ENCODE measurements at places on chromosomes 6 and 20. TPM values are rescaled to one million over a fixed set of nuclear protein-coding genes. Genes with fewer than 3 reads are reported as not detected.

DNA sequence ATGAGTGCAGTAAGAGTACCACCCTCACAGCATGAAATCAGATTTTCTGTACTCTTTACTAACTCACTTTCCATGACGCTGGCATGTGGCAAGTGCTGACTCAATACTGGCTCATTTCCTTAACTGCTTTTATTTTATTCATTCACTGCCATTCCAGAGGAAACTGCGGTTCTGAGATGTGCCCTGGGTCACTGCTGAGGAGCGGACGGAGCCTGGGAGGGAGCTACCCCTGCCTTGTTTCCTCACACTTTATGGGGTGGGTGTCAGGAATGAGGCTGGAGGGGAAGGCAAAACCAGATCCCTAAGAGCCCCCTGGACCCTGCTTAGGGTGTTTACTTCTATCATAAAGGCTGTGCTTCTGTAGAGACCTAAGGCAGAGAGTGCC, 14.4 kb downstream of the NT5E start:
- no peaks in the 10 kb centered on the region for H3K4me1 ChIP-seq
- H3K36me3 ChIP-seq, result no peaks in the 10 kb centered on the region
- DNase-seq, result no peak
- H3K27ac ChIP-seq, result no peak overlapping the region

DNA sequence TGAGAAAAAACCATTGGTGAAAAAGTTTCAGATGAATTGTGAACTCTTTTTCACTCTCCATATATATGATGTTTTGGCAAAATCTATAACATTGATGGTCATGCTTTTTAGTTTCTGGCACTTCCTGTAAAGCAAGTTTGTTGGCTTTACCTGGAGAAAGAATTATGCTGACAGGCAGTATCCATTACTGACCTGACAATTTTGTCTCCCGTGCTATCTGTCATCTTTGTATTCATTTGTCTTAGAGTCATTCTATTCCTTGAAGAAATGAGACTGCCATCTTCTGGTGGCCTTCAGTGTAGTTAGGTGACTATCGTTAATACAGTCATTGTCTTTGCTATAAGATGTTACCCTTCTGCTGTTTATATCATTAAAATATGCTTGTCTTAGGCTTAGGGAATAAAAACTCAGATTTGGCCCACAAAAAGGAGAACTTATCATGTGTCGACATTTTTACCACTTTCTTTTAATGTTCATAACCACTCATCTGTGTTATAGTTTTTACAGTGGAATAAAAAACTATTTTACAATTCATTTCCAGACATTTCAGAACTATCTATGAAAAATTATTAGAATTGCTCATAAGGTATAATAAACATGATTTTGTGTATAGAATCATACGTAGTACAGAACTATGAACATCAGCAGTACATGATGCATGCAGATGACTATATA, 707.0 kb downstream of the EPM2A start:
- H3K36me3 ChIP-seq, result no peaks in the 10 kb centered on the region
- no peaks in the 10 kb centered on the region for H3K4me1 ChIP-seq
- H3K27me3 ChIP-seq, result no peaks in the 10 kb centered on the region
- H3K4me3 ChIP-seq, result no peak overlapping the region
- no peak overlapping the region for H3K27ac ChIP-seq

DNA sequence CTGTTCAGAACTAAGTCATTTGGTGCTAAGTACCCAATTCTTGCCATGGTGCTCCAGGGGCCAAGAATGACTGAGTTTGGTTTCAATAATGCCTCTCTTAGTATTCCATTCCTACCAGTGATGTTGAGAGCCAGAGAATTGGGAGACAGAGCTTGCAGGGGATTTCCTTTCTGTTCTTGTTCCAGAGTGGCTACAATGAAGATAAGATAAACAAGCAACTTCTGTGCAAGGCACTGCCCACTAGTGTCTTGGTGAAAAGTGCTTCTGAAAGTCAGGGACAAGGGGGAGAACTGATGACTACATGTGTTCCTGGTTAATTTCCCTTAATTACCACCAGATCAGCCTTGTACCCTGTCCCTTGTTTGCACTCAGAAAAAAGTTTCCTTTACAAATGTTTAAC, 421.6 kb downstream of the BCKDHB start:
- no peak for DNase-seq
- no peaks in the 10 kb centered on the region for H3K36me3 ChIP-seq
- H3K4me1 ChIP-seq, result peaks cover 7% of the 10 kb centered on the region
- H3K4me3 ChIP-seq, result no peak overlapping the region
- no peak overlapping the region for H3K27ac ChIP-seq

DNA sequence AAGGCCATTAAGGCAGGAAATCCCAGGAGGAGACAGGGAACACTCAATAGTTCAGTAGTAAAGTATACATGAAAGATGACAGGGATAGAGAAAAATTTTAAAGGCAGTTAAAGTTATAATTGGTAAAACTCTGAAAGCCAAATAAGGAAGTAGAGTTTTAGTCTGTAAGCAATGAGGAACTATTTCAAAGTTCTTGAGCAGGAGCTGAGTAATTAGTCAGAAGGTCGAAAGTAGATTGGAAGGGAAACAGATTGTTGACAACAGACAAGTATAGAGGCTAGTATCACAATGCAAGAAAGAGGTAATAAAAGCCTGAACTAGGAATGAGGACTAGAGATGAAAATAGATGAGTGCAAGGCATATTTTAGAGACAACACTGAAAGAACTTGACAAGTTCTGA, 150.3 kb downstream of the CDK19 start:
- H3K36me3 ChIP-seq, result no peaks in the 10 kb centered on the region
- no peak overlapping the region for H3K4me3 ChIP-seq
- H3K27me3 ChIP-seq, result no peaks in the 10 kb centered on the region
- no peaks in the 10 kb centered on the region for H3K4me1 ChIP-seq
- no peak overlapping the region for H3K27ac ChIP-seq

DNA sequence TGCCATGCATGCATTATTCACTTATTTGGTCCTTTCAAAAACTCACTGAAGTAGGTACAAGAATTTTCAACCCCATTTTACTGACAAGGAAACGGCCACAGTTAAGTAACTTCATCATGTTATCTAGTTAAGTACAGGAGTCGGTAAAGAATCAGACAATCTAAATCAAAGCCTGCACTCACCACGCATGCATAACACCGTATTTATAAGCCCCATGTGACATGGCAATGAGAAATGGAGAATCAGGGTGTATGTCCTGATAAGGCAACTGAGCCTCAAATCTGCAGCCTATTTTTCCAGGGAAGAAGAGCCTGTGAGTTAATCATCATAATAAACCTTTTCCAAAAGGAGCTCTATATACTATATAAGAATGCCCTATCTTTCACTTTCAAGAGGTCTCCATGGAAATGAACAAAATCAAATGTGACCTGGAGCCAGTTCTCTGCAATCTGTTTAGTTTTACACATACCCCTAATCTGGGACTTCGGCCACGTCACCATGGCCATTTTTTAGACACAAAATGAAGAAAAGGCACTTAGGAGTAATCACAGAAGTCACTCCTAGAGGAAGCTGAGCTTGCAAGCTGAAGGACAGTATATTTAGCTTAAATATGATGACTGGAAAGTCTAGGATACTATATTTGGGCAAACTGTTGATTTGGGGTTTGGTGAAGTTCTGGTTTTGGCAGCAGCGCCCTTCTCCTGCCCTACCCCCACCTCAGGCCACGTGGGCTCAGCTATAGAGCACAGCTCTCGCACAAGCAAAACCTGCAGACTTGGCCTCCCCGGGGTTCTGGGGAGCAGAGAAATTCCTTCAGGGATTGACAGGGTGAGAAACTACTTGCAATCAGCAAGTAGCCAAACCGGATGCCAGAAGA, 19.2 kb downstream of the TRAM2 start:
- no peaks in the 10 kb centered on the region for H3K27me3 ChIP-seq
- H3K36me3 ChIP-seq, result no peaks in the 10 kb centered on the region
- DNase-seq, result peak; percentile 52
- peak overlapping the region; percentile 1 for H3K27ac ChIP-seq
- H3K4me1 ChIP-seq, result peaks cover 31% of the 10 kb centered on the region

GRCh38 chr6:2429460-2429859, 184.1 kb upstream of the GMDS start:
- no peaks in the 10 kb centered on the region for H3K27me3 ChIP-seq
- peaks cover 5% of the 10 kb centered on the region for H3K4me1 ChIP-seq
- no peak for DNase-seq
- H3K36me3 ChIP-seq, result no peaks in the 10 kb centered on the region

GRCh38 chr6:39947611-39948068, 13.4 kb upstream of the MOCS1 start:
- no peaks in the 10 kb centered on the region for H3K4me1 ChIP-seq
- H3K27ac ChIP-seq, result no peak overlapping the region
- DNase-seq, result no peak

DNA sequence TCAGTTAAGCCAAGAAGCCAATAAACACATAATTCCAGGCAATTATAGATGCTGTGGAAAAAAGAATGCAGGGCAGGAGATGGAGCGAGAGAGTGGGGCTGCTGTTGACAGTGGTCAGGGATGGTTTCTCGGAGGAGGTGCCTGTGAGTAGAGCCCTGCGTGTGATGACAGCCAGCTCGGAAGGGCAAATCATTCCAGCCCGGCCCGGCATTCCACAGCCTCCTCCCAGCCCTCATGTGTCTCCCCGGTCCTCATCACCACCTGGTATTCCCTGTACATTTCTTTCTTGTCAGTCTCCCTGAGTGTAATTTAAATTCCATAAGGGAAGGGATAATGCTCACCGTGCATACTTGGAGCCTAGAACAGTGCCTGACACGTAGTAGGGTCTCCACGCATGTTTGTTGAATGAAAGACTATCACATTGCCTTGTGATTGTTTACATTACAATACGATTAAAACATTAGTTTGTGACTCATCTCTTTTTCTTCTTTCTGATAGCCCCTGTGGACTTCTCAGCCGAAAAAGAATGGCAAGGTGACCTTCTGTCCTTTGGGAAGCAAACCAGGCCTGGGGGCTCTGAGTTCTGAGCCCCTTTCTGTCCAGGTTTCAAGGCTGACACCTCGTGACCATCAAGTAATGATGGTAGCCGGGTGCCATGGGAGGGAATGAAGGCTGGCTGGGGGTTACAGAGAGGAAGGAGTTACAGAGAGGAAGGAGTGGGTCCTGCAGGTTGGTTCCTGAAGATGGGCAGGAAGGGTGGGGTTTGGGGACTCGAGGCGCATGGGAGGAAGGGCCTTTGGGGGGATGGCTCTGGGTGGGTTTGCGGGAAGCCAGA, 379.5 kb upstream of the SULF2 start:
- no peak overlapping the region for H3K4me3 ChIP-seq
- H3K4me1 ChIP-seq, result no peaks in the 10 kb centered on the region
- no peaks in the 10 kb centered on the region for H3K36me3 ChIP-seq
- DNase-seq, result no peak
- H3K27me3 ChIP-seq, result no peaks in the 10 kb centered on the region
- no peak overlapping the region for H3K27ac ChIP-seq

TNXB gene
- 0.71 TPM for total RNA-seq

TMEM170B gene
- 19.7 TPM for total RNA-seq

TPD52L2 gene
- total RNA-seq, result 80.1 TPM

CGA gene
- not detected for total RNA-seq
